ENCODE measurements at places on chromosomes 11 and 22.

DNA sequence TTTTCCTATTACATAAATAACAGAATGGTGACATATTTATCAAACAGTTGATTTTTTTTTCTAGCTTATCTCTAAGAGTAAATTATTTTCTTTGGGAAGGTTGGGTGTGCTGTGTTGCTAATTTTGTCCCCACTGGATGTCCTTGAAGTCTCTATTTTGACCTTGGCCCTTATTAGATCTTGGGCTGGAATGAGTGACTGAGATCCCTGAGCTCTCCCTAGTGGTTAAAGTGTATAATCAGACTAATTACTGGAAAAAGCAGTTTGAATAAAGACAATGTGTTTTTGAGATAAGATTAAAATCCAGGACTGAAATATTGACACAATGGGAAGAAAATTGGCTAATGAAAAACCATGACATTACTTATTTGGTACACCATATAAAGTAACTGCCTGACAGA lies 56.1 kb downstream of the AASDHPPT start:
- no peak for DNase-seq

DNA sequence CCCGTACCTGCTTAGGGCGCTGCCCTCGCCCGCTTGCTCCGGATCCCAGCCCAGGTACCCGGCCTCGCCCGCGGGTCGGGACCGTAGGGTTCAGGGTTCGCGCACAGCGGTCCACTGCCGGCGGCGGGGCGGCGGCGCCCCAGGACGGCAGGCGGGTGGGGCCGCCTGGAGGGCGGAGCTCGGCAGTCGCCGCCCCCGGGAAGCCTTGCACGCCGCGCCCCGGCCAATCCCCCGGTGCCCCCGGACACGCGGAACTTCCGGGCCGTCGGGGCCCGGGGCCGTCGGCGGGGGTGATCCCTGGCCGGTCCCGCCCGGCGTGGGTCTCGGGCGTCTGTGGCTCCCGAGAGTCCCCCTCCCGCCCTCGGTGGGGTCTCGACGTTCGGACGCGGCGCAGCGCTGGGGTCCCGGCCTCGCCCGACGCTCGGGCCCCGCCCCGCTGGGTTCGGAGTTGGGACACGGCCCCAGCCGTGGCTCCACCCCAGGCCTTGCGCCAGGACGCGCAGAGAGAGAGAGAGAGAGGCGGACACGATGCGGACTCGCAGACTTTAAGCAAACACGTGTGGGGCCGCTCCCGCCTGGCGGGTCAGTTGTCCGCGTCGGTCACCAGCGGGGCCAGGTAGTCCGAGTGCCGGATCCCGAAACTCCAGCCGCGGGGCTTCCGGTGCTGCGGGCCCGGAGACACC lies at the start of gene TYMP:
Gene TYMP (minus strand): TSS at position 116 of the 683 bp plus-strand sequence. CDS start 303 bp downstream, outside the sequence.
- DNase-seq: no peak

GRCh38 chr11:1642288-1643145 lies 12.9 kb downstream of the KRTAP5-5 start:
- DNase-seq: no peak

DNA sequence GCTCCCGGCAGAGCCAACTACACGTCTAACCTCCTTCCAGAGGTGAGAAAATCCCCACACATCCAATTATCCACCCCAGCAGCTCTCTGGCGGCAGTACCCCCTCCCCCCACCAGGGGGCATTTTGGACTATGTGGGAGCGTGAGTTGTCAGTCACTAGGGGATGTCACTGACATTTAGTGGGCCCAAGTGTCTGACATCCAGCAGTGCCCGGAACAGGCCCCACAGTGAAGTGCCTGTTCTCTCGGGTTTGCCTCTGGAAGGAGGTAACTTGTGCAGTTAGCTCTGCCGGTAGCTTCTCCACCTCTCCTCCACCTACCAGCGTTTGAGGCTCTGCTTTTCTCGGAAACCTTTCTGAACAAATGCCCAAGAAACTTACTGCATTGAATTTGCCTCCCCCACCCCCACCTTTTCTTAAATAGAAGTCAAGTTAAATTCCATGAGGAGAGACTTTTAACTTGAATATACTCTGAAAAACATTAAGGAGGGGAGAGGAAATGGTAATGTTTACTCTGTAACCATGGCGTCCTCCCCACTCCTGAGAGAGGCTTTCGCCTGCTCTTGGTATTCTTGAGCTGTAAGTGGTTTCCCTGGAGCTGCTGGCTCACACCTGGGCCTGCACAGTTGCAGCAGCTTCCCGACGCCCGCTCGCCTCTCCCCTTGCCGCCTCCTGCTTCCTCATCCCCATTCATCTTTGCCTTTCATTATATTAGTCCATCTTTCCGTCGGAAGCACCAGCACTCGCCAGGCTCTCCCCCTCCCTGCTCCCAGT lies 112.8 kb downstream of the WNT7B start:
- DNase-seq: peak; percentile 46

GRCh38 chr11:22339611-22340010 lies 1.4 kb downstream of the SLC17A6 start:
- no peak for DNase-seq

DNA sequence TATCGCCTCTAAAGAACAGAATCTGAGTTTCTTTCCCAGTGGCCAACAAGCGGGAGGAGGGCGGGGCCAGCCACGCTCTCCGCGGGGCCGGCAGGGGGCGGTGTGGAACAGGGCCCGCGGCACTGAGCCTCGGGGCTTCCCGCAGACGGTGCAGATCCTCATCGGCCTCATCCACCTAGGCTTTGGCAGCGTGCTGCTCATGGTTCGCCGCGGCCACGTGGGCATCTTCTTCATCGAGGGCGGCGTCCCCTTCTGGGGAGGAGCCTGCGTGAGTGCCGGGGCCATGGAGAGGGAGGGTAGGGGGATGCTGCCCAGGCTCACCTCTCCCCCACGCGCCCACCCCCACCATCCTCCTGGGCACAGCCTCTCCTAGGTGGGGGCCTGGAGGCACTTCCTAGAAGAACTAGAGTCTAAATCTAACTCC lies 10.7 kb downstream of the MS4A15 start:
- DNase-seq: no peak

- peak; percentile 10 for DNase-seq
Observed at GRCh38 chr22:30694640-30695350, at the start of gene OSBP2. OSBP2 (plus strand) TSS chr22:30694874; CDS start chr22:30694910, 36 bp downstream.

DNA sequence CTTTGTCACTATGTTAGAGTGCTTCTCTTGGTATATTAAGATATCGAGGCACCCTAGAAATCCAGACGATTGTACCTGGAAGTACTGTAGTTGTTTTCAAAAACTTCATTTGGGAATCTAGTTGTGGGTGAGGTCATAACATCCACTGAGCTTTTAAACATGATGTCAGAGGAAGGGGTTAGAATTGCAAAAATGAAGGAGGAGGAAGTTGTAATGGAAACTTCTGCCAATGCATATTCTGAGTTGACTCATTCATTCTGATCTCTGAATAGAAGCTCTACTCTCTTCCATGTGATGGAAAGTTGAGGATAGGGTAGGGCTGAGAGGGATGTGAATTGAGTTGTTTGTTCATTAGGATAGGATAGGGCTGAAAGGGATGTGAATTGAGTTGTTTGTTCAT lies 7.7 kb downstream of the CD44 start:
- no peak for DNase-seq

DNA sequence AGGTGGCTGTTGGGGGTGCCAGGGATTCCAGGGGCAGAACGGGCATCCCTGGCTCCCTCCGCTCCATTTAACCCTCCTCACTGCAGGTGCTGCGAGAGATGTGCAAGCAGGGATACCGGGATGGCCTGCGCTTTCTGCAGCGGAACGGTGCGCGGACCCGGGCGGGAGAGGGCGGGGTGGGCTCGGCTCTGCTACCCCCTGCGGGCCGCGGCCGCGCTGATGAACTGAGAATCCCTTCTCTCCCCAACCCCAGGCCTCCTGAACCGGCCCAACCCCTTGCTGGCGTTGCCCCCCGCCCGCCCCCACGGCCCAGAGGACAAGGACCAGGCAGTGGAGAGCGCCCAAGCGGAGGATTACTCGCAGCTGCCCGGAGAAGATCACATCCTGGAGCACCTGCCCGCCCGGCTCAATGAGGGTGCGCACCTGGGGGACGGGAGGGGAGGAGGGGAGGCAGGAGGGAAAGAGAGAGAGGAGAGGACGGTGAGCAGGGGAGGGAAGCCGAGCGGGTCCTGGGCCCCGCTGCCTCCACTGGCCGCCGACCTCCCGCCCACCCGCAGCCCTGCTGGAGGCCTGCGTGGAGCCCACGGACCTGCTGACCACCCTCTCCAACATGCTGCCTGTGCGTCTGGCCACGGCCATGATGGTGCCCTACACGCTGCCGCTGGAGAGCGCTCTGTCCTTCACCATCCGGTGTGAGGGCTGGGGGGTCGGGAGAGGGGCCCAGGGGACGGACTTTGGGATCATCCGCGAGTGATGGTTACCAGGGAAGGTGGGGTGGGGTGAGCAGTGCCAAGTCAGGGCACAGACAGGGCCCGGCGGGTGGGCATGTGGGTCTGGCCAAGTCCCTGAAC lies 4.1 kb upstream of the CRACR2B start:
- no peak for DNase-seq

DNA sequence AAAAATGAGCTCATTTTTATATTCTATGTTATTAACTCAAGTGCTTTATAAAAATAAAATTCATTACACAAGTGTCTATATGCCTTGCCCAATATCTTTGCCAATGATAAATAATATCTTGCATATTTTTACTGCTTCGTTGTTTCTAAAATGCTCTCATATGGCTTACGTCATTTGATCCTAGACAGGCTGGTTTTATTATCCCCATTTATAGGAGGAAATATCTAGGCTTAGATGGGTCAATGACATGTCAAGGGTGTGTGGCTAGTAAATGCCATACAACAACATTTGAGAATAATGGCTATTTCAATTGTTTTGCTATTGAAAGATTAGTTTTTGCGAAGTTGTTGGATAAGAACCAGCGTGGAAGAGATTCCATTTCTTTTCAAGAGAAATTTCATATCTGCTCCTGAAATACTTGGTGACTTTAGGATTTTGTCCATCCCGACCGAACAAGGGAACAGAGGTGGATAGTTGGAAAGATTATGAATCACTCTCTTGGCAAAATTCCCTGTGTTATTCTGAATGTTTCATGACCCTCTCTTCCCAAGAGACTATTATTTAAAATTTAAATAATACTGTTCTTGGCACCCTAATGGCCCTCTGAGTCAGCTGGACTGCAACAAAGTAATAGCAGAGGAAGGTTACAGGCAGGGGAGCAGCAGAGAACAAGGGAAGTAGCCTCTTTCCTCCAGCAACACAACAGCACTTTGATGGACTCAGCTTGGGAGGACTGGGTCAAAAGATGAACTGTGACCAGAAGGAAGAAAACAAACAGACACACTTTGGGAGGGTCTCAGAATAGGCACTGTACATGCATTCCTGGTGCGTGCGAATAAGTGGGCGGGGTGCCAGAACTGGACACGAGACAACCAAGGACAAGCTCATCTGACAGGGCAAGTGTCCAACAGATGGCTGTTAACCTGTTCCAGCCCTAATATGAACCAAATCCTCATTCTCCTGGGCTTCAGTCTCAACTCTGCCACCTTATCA lies 94.5 kb downstream of the ME3 start:
- DNase-seq: peak; percentile 22

DNA sequence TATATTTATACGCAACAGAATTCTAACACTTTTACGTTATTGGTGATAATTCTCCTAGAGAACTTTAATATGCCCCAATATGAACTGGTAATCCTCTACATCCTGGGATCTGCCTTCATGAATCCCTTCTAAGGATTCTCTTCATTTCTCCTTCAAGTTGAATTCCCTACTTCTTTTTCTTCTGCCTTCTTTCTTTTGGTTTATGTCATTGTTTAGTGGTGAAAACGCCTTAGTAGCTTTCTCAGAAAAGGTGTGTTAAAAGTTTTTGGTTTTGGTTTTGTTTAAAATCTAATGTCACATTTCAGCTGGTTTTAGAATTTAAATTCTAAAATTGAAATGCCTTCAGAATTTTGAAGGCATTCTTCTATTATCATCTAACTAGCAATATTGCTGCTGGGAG lies 17.7 kb upstream of the RTL6 start:
- DNase-seq: no peak

GRCh38 chr11:83292709-83293456 lies 6.7 kb upstream of the CCDC90B start:
- DNase-seq: no peak

DNA sequence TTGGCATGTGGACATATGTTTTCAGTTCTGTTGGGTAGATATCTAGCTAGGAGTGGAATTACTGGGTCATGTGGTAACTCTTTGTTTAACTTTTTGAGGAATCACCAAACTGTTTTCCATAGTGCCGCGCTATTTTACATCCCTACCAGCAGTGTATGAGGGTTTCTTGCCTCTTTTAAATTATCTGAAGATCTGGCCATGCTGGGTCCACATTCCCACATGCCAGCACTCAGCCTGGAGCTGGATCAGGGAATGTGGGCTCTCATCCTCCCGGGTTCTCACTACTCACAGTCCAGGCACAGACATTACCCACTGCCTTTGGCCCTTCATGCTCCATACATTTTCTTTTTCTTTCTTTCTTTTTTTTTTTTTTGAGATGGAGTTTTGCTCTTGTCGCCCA lies 44.6 kb downstream of the RBX1 start:
- DNase-seq: no peak

DNA sequence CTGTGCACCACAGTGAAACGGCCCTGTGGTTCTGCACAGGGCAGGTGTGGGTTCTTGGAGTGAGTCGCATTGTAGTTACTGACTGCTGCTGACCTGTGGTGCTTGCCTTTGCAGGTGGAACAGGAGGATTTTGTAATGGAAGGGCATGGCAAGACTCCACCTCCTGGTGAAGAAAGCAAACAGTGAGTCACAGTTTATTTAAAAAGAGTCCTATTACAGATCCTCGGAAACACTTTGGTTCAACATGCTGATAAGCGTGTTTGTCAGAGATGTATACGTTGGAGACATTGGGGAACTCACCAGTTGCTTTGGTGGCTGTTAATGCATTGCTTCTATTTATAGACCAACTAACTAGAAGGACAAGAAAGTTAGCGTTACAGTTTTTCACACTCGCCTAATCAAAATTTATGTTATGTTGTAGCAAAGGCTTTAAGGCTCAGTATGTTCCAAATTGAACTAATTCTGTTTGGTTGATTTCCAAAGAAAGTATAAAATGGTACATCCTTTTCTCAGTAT lies 21.7 kb upstream of the TNRC6B start:
- peak; percentile 87 for DNase-seq

DNA sequence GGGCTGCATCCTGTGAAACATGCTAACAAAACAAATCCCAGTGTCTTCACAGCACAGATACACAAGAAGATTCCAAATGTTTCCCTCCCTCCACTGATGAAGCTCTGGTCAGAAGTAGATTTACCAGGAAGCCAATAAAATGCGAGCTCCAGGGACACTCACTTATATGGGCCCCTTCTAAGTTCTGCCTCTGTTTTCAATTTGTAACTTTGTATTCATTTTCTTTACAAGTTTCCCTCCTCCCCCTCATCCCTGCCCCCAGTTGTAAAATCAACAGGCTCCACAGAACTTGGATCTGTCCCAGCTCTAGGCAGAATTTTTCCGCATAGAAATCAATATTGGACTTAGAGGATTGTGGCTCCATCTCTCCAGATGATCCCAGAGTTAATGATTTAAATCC lies 48.1 kb upstream of the ME3 start:
- no peak for DNase-seq

Measured in SHP77 treated with DMSO at 0.1 percent for 48 hours (cell line).